ENCODE measurements at places on chromosomes 3 and 15.

DNA sequence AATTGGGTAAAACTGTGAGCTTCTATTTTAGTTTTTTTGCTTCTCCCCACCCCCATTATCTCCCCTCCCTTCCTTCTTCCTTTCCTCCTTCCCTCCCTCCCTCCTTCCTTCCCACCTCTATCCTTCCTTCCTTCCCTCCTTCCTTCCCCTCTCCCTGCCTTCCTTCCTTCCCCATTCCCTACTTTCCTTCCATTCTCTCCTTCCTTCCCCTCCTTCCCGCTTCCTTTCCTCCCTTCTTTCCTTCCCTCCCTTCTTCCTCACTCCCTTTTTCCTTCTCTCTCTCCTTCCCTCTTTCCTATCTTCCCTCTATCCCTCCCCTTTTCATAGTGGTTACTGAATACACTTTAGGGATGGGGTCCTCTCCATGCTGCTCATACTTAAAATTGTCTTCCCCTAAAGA lies 40.4 kb upstream of the C3orf22 start:
- no peak for DNase-seq

DNA sequence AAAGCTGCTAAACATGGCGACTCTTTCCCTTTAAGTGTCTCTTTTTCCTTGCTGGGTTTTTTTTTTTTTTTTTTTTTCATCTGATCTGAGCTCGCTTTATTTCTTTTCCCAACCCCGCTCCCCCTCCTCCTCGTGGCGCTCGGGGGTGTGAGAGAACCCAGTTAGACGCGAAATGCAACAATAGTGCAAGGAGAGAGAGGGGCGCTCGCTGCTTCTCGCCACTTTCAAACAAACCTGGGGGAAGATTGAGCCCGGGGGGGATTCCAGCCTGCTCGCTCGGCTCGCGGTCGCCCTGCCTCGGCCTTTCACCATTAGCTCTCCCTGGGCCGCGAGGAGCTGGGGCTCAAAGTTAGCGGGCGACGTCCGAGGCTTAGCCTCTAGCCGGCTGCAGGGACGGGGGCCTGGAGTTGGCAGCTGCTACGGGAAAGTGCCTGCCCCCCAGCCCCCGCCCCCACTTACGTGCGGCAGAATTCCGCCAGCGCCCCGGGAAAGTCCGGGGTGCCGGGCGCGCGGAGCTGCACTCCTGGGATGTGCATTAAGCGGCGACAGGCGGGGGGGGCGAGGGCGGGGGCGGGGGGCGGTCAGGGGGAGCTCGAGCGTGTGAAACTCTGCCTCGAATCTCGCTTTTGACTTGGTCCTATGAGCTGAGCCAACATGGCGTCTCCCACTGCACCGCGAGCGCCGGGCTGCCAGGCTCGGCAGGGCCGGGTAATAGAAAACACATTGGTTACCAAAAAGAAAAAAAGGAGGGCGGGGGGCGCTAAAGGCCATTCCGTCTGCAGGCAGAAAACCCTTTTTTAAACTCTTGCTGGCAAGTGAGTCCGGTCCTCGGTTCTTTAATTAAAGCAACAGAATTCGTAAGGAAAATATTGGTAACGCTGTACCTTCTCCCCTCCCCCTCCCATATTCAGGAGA lies 10.4 kb downstream of the NR2F2 start:
- DNase-seq = no peak

- no peak for DNase-seq
Observed at GRCh38 chr3:37031096-37031682, 37.9 kb downstream of the MLH1 start.

DNA sequence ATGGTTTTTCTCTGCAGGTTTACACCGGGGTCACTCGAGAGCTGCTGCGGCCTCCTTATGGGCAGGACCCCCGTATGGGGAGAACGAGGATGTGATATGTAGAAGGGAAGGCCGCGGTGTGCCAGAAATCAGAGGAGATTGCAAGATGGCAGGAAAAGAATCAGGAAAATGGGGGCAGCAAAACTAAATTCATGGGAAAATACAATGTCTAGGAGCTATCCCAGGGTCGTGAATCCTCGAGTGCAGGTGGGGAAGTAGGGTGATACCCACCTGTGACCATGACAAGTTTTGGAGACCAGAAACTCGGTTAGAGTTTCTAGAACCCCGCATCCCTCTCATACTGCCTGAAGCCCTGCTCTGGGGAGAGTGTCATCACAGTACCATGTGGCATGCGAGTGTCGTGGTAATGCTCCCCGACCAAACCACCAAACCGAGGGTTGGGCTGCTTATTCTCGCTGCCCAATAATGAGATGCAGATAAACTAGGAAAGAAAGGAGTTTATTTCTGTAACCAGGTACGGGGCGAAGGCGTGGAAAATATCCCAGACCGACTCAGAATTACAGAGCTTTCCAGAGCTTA lies 781 bp downstream of the TRNT1 start:
- peak; percentile 48 for DNase-seq

- DNase-seq = no peak
Observed at GRCh38 chr15:40259021-40259420, 20.2 kb downstream of the PAK6 start.

DNA sequence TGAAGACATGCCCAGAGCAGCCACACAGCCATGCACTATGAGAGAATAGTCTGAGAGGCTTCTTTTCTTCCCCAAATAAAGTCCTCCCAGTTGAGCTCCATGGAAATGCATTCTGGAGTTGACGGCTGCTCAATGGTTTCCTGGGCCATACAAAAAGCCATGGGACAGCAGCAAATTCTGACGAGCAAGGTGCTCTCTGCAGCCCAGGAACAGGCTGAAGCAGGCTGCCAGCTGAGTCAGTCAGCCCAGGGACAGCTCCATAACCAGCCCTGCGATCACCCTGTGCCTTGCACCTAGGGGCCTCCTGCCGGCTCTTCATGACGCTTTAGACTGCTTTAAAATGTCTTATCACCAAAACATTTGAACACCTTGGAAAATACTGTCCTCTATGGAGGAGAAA lies 256.3 kb upstream of the CHRNA7 start:
- no peak for DNase-seq

GRCh38 chr3:4680871-4681300 lies 187.7 kb downstream of the ITPR1 start:
- no peak for DNase-seq

DNA sequence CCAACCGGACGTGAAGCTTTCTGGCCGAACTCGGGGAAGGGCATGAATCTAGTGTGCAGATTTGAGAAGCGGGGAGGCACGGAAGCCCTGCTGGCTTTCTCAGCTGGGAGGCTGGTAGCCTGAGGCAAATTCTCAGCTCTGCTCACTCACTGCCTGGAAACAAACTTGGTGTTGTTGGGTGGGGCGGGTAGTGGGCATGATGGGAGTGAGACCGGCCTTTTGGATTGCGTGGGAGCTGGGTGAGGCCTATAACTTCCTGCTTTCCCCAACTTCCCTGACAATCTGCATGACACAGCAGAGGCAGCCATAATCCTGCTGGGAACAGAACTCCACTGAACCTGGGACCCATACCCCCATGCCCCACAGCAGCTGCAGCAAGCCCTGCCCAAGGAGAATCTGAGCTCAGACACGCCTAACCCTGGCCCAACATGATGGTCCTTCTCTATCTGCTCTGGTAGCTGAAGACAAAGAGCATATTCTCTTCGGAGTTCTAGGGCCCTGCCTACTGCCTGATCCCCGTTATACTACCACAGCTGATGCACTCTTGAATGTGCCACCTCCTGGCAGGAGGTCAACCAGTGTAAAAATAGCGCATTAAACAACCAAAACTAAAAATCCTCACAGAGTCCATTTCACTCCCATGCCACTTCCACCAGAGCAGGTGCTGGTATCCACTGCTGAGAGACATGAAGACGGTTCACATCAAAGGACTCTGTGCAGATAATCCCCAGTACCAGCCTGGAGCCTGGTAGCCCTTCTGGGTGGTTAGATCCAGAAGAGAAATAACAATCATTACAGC lies 44.7 kb downstream of the CEP70 start:
- no peak for DNase-seq

GRCh38 chr3:89216016-89216739 lies 108.8 kb downstream of the EPHA3 start:
- no peak for DNase-seq

DNA sequence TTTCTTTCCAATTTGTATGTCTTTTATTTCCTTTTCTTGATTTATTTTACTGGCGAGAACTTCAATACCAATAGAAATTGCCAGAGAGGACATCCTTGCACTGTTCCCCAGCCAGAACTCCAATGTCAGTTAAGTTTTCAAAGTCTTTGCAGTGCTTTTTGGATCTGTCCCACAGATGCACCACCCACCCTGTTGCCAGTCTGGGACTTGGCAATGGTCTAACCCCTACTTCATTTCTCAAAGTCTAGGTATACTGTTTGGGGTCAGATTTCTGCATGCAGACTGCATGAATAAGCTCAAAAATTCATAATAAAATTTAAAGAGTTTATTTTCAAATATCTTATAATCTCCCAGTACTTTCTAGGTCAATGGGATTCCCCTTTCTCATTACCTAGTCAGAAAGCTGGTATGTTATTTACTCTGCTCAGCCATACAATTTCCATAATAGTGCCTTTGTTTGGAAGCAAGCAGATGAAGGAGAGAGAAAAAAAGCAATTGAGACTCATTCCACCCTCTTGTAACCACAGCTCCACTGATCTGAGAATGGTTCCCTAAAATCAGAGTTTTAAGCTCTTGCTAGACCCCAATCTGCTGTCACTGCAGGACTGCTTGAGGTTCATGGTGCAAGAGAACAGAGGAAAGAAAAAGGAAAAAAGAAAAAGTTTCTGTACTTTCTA lies 125.9 kb upstream of the PLXND1 start:
- DNase-seq = no peak

- DNase-seq = no peak
Observed at GRCh38 chr15:38042211-38042610, 107.8 kb downstream of the TMCO5A start.

- DNase-seq = no peak
Observed at GRCh38 chr3:37491343-37491742, 317.0 kb upstream of the LRRFIP2 start.

- DNase-seq = no peak
Observed at GRCh38 chr3:150742141-150742523, 20.8 kb downstream of the SIAH2 start.

DNA sequence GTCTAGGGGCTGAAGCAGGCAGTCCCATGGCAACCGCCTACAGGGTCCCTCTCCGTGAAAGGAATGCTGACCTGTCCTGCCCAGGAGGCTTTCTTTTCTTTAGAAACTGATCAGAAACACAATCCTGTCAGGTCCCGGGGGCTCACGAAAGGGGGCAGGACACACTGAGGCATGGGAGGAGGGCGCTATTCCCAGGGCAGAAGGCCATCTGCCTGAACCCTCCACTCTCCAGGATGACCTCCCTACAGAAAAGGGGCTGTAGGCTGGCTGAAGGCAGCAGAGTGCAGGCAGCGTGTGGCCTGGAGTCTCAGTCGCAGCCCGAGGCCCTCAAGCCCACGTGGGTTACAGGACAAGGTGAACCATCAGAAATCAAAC lies 18.4 kb upstream of the LRRK1 start:
- DNase-seq = no peak

DNA sequence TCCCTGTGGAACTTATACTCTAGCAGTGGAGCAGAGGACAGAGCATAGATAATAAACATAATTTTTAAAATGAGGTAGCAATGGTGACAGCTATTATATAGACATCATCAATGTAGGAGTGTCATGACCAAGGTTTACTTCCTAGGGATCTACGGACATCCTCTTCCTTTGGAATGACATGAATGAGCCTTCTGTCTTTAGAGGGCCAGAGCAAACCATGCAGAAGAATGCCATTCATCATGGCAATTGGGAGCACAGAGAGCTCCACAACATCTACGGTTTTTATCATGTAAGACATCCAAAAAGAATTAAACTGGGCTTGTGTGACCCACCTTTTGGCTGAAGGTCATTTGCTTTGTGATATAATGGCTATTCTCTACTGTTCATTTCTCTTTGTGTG lies 30.1 kb upstream of the CAPN3 start:
- DNase-seq = no peak

DNA sequence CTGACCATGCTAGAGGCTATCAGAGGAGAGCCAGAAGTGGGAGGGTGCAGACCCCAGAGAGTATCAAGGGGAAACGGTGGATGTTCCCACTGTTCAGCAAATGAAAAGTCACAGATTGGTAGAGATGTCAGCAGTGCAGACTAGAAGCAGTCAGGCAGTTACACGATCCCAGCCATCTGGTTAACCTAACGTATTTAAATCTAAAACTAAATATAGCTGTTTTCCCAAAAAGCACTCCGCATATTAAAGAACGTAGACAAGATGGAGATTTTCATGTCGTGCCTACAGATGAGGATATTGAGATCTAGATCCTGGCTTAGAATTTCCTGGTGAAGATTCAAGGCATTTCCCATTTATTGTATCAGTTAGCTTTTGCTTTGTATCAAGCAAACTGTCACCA lies 25.2 kb downstream of the PXYLP1 start:
- no peak for DNase-seq

DNA sequence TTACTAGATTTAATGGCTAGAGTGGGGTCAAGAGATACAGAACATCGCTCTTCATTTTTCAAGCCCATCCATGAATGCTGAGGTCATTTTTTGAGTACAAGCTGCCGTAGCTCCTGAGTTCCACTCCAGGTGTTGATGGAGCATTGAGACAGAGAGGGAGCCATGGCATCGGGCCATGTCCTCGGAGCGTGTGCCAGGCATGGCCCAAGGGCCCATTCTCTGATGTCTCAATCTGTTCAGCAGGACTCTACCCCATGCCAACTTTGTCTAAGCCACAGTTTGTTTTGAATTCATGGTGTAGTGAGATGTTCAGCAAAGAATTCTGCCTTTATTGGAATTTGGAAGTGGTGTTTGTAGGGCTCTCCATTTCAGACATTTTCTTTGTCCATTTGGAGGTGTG lies 110.5 kb upstream of the ADAMTS9 start:
- DNase-seq = no peak

DNA sequence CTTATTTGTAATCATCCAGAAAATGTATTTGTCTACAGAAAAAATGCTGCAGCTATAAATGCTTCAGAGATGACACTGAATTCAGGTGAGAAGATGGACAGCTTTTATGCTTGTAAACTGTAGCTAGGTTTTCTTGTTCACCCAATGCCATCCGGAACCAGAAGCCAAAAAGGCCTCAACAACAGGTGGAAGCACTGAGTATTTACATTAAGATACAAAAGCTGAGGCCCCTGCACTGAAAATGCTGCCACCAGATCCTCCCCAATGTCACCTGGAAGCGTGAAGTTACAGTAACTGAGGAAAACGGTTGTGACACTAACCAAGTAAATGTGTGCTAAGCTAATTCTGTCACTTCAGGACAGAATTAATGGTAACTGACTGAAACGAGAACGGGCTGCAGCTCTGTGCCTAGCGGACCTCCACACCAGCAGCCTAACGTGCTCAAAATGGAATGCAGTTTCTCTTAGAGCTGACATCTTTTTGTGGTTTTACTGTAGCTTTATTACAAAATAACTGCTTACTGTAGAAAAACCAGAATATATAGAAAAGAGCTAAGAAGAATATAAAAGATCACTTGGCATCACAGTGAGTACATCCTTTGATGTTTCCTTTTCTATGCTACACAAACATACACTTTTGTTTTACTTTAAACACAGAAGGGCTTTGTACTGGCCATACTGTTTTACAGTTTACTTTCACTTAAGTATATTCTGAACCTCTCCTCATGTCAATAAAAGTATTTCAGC lies 7.6 kb downstream of the CHSY1 start:
- no peak for DNase-seq

GRCh38 chr15:42549032-42549491 lies 424 bp downstream of the HAUS2 start:
- peak; percentile 8 for DNase-seq
